ENCODE measurements at places on chromosomes 12 and 14.

GRCh38 chr14:89276424-89276975 lies 140.5 kb downstream of the FOXN3 start:
- DNase-seq = no peak

- peak; percentile 84 for DNase-seq
Measured at GRCh38 chr14:92692822-92693226, 55.6 kb downstream of the LGMN start.

GRCh38 chr12:19273482-19274330 lies 144.2 kb downstream of the PLEKHA5 start:
- peak; percentile 90 for DNase-seq

- no peak for DNase-seq
Measured at GRCh38 chr12:3417937-3418462, 73.0 kb upstream of the PRMT8 start.

GRCh38 chr12:43315961-43316360 lies 236.0 kb downstream of the ADAMTS20 start:
- DNase-seq = no peak

DNA sequence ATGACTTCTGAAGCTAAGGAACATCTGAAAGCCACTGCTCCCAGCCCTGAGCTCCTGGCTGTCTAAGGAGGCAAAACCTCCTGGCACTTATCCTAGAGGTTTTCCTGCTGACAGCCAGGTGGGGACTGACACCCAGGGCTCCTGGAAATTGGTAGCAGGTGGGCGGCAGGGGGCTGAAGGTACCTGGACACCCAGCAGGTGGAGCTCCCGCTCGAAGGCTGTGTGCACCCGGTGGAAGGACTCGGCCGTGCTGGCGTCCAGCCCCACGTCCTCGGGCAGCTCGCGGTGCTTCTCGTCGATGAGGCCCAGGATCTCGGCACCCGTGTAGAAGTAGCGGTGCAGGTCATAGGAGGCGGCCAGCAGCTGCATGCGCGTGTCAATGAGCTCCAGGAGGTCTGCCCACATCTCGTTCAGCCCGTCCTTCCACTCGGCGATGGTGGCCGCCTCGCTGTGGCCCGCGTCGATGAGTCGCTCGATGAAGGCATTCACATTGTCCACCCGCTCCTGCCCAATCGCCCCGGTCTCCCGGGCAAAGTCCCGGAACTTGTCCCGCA lies 68.2 kb downstream of the PLEKHG3 start:
- DNase-seq = no peak

- no peak for DNase-seq
Measured at GRCh38 chr12:123278101-123278627, 6.5 kb upstream of the CDK2AP1 start.

DNA sequence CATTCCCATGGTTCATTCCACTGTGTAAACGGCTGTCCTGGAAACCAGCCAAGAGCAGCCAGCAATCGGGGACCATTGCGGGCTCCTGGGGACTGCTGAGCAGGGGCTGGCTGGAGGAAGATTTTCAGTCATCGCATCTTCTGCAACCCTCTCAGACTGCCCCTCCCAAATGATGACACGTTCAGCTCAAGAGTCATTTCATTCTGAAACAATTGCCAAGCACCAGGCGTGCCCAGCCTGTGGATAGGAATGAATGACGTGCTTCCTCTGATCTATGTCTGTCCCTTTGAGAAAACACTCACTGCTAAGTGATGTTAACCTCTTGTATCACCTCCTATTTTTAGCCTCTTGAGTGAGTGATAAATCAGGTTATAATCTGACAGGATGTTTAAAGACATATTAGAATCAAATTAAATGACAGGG lies 62.0 kb downstream of the NDUFA12 start:
- DNase-seq = no peak

DNA sequence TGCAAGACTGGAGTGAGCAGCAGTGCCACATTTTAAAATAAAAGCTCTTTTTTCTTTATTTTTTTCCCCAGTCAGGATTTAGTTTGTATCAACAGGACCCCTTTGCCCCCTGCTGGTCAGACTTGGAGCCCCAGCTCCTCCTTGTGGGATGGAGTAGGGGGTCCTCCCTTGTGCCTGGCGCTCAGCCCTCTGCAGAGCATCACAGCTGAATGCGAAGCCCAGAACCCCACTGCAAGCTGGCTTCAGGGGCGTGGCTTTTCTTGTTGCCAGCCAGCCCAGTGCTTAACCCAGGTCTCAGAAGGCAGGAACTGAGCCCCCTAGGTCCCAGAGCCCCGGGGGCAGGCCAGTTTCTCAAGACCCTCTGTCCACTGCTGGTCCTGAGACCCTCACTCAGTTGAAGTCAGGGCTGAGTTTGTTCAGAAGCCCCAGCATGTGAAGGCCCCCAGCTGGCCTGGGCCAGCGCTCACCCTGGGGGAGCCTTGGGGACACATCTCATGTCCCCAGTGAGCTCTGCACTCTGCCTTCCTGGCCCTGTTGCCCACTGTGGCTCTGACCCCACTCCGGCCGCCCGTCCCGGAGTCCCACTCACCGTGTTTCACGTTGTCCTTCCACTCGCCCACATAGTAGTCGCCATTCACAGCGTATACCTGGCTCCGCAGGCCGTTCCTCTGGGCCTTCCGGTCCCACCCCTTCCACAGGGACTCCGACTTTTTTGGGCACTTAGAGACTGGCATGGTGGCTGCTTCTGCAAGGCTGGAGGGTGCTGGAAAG lies 519 bp downstream of the MORN3 start:
- no peak for DNase-seq

DNA sequence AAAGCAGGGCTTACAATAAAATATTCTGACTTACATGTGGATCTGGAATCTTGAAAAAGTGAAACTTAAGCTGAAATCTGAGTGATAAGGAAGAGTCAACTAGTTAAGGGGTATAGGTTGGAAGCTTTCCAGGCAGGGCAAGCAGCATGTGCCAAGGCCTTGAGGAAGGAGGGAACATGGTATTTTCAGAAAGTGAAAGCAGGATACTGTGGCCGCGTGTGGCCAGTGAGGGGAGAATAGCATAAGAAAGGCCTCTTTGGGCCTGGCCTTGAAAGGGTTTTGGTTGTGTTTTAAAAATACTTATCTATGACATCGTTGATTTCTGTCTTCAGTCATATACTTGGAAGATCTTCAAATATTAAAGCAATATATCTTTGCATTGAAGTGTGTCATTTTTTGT lies 213.4 kb downstream of the AKAP6 start:
- no peak for DNase-seq

DNA sequence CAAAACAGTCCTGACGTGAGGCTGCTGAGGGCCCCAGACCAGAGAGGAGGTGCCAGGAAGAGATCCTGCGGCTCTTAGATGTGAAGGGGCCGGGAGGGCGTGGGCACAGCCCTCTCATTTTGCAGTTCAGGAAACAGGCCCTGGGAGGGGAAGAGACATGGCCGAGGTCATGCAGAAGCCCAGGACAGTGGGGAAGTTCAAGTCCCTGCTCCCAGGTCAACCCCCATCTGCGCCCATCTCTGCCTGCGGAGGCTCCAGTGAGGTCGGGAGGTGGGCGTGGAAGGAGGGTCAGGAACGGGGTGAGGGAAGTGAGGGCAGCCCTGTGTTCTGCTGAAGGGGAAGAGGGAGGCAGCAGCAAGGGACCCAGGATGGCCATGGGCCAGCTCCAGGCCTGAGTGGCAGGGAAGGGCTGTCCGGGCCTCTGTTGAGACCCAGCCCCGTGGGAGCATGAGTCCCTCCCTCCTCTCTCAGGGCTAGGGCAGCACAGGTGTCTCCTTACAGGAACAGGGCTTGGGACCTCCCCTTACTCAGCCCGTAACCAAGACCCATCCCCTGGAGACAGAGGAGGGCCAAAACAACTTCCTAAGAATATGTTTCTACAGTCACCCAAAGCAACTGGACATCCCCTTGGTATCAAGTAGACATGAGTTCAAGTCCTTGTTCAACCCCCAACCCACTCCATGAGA lies 90.8 kb downstream of the LGMN start:
- DNase-seq = no peak

DNA sequence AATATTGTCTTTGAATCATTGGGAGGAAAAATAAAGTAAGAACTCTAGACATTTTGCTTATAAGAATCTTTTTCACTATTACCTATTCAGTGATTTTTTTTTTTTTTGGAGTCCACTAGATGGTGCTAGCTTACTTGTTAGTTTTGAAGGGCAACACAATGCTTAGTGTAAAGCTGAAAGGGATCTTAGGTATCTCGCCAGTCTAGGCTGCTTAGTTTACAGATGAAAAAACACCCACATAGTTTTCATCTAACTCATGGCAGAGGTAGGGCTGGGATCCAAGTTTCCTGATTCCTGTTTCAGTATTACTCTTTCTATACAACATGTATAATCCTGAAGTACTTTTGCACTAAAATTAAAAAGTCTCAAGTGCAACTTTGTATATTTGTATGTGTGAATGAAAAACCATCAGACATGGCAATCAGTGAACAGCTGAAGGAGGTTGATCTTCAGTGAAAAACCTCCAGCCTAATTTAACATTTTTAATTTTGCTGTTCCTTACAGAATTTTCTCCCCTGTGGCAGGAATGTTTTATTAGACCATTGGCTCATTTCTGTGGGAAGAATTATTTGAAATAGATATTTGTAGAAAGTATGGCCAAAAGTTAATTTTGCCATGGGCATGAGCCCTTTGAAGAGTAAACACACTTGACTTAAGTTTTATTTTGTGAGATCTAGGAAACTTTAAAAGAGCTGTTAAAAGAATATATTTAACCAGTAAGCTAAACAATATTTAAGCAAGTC lies 40.7 kb downstream of the LRRIQ1 start:
- DNase-seq = peak; percentile 21

GRCh38 chr14:32564596-32564995 lies 235.5 kb downstream of the AKAP6 start:
- no peak for DNase-seq

GRCh38 chr12:64218597-64218996 lies 3.5 kb downstream of the KICS2 start:
- no peak for DNase-seq

- no peak for DNase-seq
Measured at GRCh38 chr14:63513756-63514155, 29.4 kb downstream of the PPP2R5E start.

DNA sequence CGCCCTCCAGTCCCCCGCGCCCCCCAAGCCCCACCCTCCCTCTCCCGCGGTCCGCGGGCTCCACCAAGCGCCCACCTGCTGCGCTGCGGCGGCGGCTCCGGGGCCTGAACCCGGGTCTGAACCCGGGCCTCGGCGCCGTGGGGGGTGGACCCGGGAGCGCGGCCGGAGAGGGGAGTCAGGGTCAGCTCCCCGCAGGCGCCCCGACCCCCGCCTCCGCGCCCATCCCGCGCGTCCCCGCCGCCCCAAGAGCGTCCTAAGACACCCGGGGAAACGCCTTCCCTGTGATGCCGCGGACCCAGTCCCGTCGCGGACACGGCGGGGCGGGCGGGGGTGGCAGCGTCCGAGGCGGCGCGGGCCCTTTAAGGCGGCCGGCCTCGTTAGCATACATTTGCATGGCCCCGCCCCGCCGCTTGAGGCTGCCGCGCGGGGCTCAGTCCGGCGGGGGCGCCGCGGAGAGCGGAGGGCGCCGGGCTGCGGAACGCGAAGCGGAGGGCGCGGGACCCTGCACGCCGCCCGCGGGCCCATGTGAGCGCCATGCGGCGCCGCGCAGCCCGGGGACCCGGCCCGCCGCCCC lies at the start of gene MMP17:
Gene MMP17 (plus strand): TSS at position 433 of the 574 bp plus-strand sequence. CDS start 102 bp downstream, at position 535.
- no peak for DNase-seq

DNA sequence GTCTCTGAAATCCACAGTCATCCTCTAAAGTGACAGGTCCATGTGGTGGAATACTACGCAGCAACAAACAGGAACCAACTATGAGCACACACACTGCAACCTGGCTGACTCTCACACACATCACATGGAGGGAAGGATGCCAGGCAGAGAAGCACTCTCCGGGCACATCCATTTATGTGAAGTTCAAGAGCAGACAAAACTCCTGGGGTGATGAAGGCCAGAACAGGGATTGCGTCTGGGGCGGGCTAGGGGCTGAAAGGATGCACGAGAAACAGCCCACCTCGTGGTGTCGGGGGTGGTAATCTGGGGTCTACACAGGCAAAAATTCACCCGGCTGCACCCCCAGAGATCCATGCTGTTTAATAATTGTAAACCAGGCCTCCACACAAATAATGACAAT lies 100.2 kb downstream of the DICER1 start:
- no peak for DNase-seq

GRCh38 chr12:119631930-119632678 lies 35.8 kb upstream of the PRKAB1 start:
- DNase-seq = no peak

GRCh38 chr12:31297572-31298514 lies 28.1 kb downstream of the SINHCAF start:
- DNase-seq = no peak

- no peak for DNase-seq
Measured at GRCh38 chr14:64815257-64815656, 64.5 kb downstream of the SPTB start.

GRCh38 chr12:89215196-89215595 lies 137.1 kb downstream of the DUSP6 start:
- DNase-seq = no peak

DNA sequence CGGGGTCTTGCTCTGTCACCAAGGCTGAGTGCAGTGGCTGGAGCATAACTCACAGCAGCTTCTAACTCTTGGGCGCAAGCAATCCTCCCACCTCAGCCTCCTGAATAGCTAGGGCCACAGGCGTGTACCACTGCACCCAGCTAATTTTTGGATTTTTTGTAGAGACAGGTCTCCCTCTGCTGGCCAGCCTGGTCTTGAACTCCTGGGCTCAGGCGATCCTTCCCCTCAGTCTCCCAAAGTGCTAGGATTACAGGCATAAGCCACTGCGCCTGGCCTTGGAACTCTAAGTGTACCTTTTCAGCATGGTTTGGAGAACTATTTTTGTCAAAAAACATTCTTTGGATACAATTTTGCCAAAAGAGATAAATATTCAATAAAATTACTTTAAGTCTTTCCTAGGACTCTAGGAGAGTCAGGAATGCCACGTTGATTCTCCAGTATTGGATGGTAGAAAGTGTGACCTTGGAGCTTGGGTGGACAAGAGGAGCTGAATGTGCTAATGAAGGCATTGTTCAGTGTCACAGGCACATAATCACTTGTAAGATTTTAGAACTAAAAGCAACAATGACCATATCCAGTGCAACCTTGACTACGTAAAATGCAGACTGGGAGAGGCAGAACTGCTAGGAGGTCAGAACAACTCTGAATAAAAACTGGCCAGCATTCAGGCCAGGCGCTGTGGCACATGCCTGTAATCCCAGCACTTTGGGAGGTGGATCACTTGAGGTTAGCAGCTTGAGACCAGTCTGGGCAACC lies 2.8 kb downstream of the SRSF9 start:
- DNase-seq = no peak

DNA sequence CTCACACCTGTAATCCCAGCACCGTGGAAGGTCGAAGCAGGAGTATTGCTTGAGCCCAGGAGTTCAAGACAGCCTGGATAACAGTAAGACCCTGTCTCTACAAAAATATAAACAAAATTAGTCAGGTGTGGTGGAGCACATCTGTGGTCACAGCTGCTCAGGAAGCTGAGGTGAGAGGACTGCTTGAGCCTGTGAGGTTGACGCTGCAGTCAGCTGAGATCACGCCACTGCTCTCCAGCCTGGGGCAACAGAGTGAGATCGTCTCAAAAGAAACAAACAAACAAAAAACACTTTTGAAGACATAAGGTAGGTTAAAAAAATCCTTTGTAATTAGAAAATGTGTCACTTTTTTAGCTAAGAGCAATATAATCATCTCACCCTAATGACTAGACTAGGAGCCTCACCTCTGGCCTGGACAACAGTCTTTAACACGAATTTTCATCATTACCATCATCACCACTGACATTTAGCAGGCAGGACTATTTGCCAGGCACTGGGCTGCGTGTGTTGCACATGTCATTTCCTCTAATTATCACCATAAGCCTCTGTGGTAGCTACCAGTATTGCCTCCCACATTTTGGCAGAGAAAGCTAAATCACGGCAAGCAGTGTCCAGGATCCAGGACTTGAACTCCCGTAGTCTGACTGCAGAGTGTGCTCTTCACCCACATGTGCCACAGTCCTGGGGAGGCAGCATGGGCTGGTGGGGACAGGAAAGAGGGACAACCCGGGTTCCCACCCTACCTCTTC lies 4.6 kb upstream of the SYCP3 start:
- DNase-seq = no peak
